ENCODE measurements at places on chromosomes 5 and 9.

- DNase-seq, result no peak
Observed at GRCh38 chr5:162230348-162230747, 162.8 kb downstream of the GABRG2 start.

DNA sequence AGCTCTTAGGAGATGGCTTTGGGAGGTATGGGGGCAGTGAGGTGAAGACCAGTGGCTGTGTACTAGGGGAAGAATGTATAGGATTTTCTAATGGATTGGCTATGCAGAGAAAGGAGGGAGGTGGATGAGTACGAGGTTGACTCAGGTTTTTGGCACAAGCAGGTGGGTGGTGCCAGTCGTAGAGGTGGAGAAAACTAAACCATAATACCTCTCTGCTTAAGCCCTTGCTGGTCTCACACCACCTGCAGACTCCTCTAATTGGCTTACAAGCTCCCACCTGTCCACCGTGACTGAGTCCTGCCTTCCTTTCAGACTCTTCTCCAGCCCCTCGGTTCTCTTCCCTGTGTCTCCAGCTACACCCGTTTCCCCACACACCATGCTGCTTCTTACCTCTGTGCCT, 521.7 kb upstream of the CLINT1 start:
- no peak for DNase-seq

DNA sequence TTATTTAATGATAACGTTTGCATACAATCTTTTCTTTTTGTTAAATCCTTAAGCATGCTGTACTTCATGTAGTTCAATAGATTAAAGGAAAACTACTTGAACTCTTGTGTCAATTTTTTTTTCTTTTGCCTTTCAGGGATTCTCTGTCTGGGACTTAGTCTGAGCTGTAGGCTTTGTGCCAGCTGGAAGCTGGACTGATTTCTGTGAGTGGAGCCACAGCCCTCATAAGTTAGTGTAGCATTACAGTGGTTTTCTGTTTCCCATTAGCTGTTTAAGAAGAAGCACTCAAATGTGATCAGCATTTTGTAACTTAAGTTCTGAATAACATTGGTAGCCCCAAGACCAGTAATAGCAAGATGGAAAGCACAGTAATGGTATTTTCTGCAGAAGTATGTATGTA, 330.6 kb upstream of the MEF2C start:
- no peak for DNase-seq

DNA sequence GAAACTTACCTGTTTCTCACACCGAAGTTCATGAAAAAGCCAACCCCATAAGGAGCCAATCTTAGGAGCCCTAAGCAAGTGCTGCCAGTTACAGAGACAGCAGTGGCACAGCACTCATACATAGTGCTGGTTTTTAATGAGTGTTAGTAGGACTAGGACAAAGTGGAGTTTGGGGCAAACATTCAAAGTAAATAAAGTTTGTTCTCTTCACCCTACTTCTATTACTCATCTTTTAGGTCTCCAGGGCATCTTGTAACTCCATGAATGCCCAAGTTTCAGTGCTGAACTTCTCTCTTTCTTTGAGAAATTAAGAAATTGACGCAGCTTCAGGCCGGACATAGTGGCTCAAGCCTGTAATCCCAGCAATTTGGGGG, 584.7 kb downstream of the EBF1 start:
- no peak for DNase-seq

- no peak for DNase-seq
Observed at GRCh38 chr9:129627556-129628440, 1.8 kb downstream of the NTMT1 start.

DNA sequence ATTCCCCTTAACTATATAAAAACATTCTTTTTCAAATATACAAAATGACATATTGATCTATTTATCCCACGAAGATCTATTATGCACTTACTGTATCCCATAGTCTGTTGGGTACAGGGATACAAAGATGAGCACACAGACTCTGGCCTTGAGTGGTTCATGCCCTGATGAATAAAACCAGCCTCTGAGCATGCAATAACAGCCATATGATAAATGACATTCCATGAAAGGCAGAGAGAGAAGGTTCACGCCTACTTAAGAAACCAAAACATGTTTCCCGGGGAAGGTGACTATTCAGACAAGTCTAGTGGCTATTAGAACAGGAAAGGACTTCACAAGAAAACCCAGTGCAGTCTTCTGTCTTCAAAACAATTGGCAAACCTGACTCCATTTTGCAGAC, 406.2 kb upstream of the BRINP1 start:
- DNase-seq, result no peak

DNA sequence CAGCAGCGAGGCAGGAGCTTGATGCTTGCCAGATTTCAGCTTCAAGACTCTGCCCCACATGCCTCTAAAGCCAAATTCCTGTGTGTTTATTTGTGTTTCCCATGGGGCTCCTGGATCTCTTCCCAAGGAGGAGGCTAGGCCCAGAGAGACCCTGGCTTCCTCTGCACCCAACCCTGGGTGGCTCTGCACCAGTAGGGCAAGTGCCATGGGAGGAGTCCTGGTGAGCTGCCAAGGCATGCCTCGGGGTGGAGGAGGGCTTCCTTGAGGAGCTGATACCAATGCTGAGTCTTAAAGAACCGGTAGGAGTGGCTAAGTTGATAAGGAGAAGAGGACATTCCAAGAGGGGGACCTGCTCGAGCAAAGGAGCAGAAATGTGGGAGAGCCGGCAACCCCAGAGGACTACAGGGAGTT, 6.8 kb upstream of the TIFAB start:
- no peak for DNase-seq

- DNase-seq, result no peak
Observed at GRCh38 chr5:44318883-44319282, 70.3 kb downstream of the FGF10 start.

DNA sequence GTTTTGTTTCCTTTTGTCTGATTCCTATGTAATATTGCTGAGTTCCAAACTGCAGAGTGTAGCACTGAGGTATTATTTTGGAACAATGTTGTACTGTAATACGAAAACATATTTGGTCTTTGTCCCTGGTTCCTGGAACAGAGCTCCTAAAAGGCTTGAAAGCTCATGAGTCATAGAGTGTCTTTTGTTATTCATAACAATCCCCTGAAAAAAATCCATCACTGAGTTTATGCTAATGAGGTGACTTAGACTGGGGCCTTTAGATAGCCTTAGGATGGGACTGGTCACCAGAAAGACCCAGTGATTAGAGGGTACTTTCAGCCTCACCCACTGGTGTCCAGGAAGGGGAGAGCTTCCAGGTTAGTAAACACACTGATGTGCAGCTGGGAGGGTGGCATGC, 132.7 kb upstream of the POU5F2 start:
- no peak for DNase-seq

GRCh38 chr5:146716636-146717035, 161.9 kb downstream of the PPP2R2B start:
- no peak for DNase-seq

DNA sequence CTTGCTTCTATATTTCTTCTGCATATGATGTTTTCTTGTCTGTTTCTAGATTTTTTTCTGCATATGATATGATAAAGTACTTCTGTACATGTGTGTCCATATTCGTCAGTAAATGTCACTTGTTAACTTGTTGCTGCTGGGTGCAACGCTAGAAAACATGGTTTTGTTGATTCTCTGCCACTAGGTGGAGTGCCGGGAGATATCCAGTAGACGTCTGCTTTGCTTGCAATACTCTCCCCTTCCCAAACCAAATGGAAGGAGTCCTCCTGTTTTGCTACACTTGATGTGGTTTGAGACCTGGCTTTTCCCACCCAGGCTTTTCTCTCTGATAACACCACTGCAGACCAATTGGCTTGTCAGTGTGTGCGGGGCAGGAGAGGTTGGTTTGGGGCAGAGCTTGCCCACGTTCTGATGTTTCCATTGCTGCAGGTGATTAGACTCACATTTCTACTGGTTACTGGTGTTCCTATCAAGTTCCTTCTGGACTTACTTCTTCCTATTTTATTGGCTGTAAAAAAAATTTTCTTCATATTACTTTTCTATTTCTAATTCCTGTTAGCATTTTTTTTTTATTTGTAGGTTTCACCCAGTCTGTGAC, 900.0 kb upstream of the CDH10 start:
- no peak for DNase-seq

GRCh38 chr5:139765409-139766217, 30.0 kb upstream of the PSD2 start:
- DNase-seq, result no peak

DNA sequence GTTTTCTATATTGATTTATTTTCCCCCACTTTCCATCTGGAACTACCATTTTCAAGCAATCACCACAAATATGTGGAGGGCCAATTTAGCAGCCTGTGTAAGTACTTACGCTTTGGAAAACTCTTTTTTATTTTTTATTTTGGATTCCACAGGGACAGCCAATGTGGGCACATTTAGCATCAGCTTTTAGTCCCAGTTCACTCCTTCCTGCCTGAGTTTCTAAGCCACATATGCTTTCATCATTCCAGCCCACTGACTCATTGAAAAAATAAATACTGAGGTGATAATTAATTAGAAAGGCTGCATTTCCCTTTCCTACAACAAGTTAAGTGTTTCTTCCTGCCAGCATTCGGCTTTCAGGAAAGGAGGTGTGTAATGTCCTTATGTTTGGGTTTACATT, 76.8 kb downstream of the TMEM167A start:
- no peak for DNase-seq

DNA sequence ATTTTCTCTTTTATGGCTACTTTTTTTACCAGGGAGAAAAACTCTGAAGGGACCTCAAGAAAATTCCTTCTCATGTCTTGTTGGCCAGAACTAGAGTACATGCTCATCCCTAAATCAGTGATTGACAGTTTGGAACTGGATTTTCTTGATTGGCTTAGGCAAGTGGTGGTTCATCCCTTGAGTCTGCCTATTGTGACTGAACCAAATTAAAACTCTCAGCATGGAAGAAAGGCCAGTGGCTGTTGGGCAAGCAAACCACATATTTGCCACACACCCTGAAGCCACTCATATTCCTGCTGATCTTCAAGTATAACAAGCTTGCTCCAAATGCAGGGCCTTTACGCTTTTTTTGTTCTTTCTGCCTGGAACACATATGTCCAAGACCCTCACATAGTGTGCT, 7.2 kb upstream of the HOMER1 start:
- no peak for DNase-seq

- DNase-seq, result no peak
Observed at GRCh38 chr5:127602481-127602880, 46.4 kb upstream of the CTXN3 start.

DNA sequence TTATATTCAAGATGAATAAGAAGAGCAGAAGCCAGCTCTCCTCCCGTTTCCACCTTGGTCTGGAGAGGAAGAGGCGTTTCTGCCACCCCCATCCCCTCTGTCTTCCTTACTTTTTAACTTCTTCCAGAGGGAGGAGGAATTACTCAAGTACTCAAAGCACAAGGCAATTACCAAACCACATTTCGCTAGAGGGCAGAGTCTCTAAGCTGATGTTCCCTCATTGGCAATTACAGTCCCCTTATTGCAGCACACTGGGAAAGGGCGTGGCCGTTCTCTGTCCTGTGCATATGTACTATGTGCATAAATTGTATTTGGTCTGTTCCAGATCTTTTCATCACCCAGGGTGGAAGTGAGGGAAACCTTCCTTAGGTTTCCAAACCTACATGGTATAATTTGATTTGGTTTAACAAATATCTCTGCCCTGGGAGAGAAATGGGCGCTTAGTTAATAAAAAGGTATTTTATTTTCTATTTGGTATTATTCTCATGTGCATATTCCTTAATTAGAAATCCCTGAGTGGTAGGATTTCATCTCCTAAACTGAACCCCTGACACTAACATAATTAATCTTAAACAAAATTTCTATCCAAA, 29.8 kb upstream of the ALDOB start:
- no peak for DNase-seq

GRCh38 chr9:110828264-110828663, 159.7 kb downstream of the MUSK start:
- no peak for DNase-seq

- DNase-seq, result no peak
Observed at GRCh38 chr5:9202636-9203035, 343.2 kb downstream of the SEMA5A start.

All from NCI-H187 treated with DMSO at 0.1 percent for 48 hours (cell line).